ENCODE measurements at places on chromosomes 6 and 20. TPM values are rescaled to one million over a fixed set of nuclear protein-coding genes. Genes with fewer than 3 reads are reported as not detected.

DNA sequence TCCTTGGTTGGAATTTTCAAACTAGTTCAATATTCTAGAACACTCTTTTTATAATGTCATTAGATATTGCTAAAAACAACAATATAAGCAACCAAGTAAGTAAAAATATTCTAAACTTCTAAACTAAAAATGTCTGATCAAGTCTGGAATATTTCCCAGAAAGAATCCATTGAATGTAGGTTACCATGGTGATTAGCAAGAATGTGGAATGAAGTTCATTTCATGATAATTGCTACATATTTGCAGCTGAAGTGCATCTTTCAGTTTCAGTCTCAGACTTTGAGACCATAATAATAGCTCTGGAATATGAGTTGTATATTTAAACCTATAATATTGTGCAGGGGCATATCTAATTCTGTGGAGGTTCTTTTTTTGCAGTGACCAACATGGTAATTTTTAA lies 61.0 kb upstream of the NKAIN2 start:
- DNase-seq = no peak

PLN gene
- total RNA-seq = 16.9 TPM

GTF3C6 gene
- 58.9 TPM for total RNA-seq

GRCh38 chr6:43873806-43874714 lies 104.0 kb downstream of the VEGFA start:
- no peak for DNase-seq

GRCh38 chr6:8624665-8625064 lies 189.3 kb upstream of the SLC35B3 start:
- no peak for DNase-seq

DNA sequence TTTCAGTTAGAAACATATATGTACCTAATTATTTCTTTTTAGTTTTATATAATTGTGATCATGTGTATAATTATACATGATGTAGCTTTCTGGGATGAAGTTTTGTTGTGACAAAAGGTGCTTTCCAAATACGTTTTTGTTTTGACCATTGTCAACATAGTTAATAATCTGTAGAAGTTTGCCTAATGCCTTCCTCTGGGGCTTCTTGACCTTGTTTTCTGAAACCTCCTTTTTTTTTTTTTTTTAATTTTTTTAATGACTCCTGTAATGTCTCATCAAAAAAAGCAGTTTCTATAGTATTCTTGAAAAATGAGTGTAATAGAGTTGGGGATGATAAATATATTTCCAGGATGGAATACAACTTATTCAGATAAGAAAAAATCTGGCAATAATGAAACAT lies 434.7 kb upstream of the SOX4 start:
- DNase-seq = no peak

GRCh38 chr6:138514860-138515540 lies 15.7 kb upstream of the NHSL1 start:
- no peak for DNase-seq
